CD4-positive, alpha-beta T cell (primary cell): ENCODE measurements at places on chromosomes 5 and 9.

DNA sequence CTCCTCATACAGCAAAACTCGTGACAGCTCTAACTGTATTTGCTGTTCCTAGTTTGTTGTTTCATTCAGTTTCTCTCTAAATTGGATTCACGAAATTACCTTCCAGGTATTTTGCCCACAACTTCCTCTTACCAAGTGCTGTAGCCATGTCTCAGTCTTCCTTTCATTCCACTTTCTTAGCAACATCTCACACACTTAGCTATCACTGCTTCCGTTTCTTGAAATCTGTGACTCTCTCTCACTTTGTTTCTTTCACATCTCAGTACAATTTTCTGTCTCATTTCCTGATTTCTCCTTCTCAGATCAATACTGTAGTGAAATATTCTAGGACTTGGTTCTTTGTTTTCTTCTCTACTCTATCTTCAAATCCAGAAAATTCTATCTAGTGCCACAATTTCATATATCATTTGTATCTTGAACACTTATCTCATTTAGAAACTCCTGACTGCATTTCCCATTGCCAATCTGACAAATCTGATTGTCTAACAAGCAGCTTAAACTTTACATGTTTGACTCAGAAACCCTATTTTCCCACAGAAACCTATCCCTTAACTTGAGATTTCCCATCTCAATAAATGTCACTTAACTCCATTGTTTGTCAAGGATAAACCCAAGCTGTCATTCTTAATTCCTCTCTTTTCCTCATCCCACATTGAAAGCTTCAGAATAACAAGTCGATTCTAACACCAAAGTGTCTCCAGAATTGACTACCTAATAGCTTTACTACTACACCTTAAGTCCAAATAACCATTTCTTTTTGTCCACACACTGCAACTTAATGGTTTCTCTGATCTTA, 303.1 kb downstream of the CDH12 start:
- DNase-seq: no peak

GRCh38 chr9:109314011-109314531, 6.8 kb downstream of the EPB41L4B start:
- DNase-seq: no peak

GRCh38 chr5:42822548-42822947, 10.9 kb upstream of the SELENOP start:
- DNase-seq: no peak

GRCh38 chr5:58362135-58362534, 97.8 kb downstream of the PLK2 start:
- DNase-seq: no peak

GRCh38 chr9:134756098-134756497, 114.5 kb downstream of the COL5A1 start:
- DNase-seq: no peak

DNA sequence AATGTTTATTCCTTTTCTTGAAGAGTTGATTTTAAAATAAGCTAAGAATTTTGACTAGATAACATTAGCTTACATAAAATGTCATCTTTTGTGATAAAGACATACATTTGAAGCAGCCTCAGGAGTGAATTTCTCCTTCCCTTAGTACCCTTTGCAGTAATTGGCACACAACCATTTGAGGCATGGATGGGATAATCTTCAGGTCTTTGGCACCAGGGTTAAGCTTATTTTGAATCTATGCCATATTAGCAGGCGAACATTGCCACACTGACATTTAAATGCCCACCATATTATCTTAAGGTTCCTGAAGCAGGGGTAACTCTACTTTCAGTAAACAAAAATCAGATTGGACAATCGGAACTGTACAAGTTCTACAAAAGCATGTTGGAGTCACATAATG, 126.0 kb downstream of the NR3C1 start:
- DNase-seq: no peak

DNA sequence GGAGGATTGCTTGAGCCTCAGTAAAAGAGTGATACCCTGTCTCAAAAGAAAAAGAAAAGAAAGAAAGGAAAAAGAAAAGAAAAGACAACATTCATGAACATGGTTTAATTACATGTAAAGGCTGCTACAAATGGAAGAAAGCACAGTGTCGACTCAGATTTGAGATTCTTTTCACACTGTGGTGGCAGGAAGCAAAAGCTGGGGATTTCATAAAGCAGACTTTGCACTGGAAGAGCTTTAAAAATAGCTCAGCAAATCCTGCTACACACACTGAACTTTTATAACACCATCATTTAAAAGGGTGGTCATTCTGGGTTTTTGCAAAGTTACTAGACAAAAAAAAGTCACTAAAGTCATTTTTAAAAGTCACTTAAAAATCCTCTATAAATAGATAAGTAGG, 140.8 kb downstream of the CEMIP2 start:
- DNase-seq: no peak

DNA sequence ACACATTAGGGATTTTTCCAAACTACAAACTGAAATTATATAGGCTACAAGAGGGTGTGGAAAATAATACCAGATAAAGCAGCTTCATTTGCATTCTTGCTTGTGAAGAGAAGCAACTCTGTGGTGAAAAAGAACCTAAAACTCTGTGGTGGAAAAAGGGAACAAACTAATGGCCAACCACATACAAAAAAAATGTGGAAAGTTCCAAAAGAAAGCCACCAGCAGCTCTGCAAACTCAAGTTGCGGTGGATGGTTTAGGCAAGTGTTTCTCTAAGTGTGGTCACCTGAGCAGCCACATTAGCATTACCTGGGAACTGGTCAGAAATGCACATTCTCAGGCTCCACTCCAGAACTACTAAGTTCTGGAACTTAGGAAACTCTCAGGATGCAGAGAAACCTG, 586.4 kb downstream of the ACTL7B start:
- DNase-seq: no peak

- DNase-seq: no peak
Observed at GRCh38 chr9:69172895-69173294, 1.2 kb upstream of the TJP2 start.
